ENCODE measurements at places on chromosomes 2 and 18.
A peak's percentile ranks its signal among the peaks of the same experiment; 100 is the strongest.

DNA sequence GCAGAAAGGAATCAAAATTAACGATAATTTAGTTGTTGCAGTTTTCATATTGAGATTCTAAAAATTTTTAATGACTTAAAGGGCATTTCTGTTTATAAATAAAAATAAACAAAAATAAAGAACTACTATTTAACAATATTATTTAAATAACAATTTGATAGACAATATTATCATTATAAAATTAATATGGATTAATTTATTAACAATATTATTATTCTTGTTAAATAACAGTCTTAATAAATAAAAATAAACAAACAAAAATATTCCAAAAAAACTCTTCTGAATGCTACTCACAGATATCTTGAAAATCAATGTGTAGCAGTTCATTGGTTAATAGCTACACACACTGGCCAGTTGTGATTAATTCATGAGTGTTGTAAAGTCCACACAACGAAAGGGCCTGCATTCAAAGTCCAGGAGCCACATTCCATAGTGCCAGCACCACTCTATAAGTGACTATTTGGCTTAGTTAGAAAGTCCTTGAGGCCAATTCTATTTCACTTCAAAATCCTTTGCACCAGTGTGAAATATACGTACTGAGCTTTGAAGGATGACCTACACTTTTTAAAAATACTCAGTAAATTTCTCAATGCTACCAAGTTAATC, 117.1 kb downstream of the ZNF521 start:
- no peak for DNase-seq

- no peak for DNase-seq
Observed at GRCh38 chr2:172109256-172109987, 6.7 kb upstream of the DLX2 start.

- no peak for DNase-seq
Observed at GRCh38 chr2:221529943-221530652, 42.0 kb downstream of the EPHA4 start.

- DNase-seq: no peak
Observed at GRCh38 chr2:219230059-219230540, 494 bp downstream of the ANKZF1 start.

GRCh38 chr2:106579750-106580197, 92.6 kb downstream of the CD8B2 start:
- no peak for DNase-seq

DNA sequence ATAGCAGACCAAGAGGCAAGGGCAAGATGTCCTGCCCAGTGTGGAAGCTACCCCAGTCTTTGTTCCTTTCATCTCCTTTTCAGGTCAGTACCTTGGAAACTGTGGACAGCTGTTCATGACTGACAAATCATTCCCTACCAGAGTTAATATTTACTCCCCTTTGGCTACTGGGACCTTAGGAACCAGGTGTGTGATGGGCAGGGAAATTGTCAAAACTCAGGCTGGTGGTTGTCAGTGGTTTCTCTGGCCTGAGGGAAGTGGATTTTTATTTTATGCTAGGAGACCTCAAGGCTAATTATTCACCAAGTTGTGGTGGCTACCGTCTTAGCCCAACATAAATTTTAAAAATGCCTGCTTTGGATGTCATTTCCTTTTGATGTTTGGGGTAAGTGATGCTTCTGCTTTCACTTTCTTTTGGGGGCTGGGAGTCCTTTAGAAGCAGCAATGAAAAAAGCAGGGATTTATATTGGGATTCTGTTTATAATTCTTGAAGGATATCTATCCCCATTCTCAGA, 119.3 kb downstream of the SETBP1 start:
- DNase-seq: no peak

GRCh38 chr18:62526098-62527025, 3.5 kb downstream of the ZCCHC2 start:
- DNase-seq: peak; percentile 70

- DNase-seq: no peak
Observed at GRCh38 chr2:183072177-183072576, 6.4 kb upstream of the DUSP19 start.

DNA sequence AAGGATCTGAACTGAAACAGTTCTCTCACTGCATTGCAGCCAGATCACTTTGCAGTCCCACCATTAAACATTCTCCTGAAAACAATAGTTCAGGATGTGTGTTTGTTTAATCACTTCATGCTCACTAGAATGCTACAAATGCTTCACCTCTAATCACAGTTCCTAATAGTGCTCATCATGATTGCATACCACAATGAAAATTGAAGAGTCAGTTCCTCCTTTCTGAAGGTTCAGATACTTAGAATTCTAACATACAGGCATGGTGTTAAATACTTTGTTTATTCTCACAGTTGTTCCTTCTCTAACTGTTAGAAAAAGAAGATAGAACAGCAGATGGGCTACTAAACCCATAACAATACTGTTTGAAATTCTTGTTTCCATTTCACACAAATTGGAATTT, 622.3 kb upstream of the ACVR2A start:
- no peak for DNase-seq

GRCh38 chr2:79271456-79271855, 111.9 kb upstream of the REG3A start:
- DNase-seq: no peak

GRCh38 chr2:201040867-201041628, 30.4 kb downstream of the HYCC2 start:
- no peak for DNase-seq

- no peak for DNase-seq
Observed at GRCh38 chr2:126995621-126996377, 97.1 kb downstream of the TEX51 start.

GRCh38 chr2:46042711-46043110, 254.5 kb upstream of the EPAS1 start:
- no peak for DNase-seq

GRCh38 chr18:75029481-75029880, 179.5 kb downstream of the PTGR3 start:
- DNase-seq: no peak

GRCh38 chr18:58692422-58693185, 21.3 kb downstream of the MALT1 start:
- no peak for DNase-seq

DNA sequence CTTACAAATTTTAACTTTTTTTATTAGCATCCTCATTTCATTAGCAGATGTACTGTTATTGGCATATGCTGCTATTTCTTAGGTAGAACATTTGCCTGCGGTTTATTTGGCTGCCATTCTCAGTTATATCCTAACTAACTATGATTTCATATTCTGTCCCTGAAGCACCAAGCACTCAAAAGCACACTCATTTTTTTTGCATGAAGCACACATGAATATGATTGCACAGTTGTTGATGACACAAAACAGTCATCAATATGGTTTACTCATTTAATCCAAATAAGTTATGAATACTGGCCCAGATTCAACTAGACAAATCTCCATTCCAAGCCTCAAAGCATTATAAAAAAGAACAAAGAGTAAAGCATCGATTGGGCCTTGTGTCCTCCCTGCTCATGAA, 129.4 kb upstream of the CNTNAP5 start:
- no peak for DNase-seq

GRCh38 chr2:32772638-32773447, 145.0 kb downstream of the TTC27 start:
- DNase-seq: peak; percentile 49

DNA sequence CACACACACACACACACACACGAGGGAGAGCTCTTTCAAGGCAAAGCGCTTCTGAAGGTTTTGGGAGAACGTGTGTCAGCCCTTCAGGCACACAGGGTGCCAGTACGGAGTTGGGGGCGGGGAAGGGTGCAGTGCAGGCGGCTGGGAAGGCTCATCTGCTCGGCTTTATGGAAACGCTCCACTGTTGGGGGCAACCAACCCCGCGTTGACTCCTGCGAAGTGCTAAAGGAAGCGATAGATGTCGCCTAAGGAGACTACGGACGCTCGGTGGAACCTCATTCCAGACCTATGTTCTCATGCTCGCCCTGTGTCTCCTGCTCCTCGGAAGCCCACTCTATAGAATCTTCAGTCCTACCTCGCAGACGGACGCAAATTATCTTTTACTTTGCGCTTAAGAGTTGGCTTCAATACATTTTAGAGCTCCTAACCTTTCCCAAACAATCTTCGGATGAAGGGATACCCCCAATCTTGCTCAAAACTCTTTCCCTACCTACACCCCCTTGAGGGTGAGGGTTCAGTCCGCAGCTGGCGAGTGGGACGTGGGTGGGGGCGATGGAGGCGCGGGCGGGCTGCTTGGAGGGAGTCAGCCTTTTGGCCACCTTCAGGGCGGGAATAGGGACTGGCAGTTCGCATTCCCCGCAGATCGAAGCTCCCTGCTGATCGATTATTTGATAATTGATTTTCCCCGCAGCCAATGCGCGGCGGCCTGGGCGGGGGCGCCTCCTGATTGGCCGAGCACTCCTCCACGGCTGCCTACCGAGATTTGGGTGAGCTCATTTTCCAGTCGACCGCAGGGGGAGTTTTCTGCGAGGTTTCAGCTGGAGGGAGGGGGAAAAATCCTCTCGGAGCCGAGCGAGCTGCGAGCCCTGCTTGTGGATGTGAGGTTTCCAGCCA, 1.9 kb upstream of the MEIS1 start:
- DNase-seq: peak; percentile 91

DNA sequence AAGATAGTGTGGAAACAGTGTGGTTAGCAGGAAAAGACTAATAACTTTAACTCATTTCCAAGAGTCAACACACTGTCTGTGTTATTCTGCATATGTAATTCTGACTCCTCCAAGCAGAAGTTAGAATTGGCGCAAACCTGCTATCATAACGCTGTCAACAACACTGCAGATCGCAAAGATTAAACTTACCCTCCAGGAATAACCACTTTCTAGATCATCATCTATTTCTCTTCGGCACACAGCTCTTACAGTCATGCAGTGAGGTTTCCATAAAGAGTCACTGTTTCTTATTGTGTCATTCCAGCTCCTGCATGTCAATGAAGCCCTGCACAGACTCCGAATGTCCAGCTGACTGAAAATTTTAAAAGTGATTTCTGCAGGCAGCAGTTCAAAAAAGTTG, 2.4 kb downstream of the FBXO48 start:
- DNase-seq: no peak

DNA sequence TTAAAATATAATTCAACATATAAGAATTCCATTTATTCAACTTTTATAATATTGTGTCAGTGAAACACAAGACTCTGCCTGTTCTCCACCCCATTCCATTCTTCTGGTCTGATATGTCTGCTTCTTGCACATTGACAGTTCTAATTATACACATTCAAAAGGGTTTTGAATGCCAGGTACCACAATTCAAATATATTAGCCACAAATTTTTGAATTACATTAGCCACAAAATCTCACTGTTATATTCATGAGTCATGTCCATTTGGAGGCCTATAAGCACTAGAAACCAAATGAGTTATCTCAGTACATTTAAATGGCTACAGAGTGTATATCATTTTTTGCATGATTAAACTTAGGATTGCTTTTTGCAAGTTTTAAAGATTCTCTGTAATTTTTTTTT, 72.1 kb downstream of the CCDC150 start:
- DNase-seq: no peak

DNA sequence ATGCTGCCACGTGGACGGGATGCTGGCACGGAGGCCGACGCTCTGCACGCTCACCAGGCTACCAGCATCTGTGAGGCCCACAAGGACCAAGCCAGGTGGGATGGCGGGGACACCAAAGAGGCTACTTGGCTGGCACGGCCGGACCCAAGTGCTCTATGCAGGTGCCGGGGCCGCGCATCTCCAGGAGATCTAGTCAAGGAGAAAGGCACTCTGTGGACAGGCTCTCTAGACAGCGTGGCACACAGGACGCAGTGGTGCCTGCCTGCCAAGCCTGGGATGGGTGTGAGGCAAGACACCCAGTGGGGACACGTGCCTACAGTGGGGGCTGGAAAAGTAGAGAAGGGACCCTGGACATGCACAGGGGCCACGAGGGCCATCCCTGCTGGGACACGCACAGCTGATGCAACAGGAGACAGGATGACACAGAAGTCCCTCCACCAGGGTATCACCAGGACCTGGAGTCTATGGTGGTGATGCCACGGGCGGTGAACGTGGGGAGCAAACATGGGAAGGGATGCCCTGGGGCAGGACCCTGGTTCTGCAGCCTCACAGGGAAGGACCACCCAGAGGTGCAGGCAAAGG, 28.5 kb downstream of the ZNF516 start:
- no peak for DNase-seq

DNA sequence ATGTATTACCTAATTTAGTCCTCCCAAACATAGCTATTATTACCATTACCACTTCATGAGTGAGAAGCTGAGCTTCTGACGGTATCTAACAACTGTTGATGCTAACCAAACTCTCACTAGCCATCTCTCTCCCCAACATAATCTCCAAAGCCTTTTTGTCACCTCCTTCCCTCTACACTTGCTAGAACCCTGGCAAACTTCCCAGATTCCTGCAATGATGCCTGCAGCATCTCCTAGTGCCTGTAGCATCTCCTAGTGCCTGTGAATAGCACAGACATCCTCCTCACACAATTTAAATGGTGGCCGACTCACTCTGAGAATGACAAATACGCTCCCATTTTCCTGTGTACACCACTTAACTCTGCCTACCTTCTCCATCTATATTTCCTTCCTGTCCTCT, 126.7 kb downstream of the STK39 start:
- no peak for DNase-seq

DNA sequence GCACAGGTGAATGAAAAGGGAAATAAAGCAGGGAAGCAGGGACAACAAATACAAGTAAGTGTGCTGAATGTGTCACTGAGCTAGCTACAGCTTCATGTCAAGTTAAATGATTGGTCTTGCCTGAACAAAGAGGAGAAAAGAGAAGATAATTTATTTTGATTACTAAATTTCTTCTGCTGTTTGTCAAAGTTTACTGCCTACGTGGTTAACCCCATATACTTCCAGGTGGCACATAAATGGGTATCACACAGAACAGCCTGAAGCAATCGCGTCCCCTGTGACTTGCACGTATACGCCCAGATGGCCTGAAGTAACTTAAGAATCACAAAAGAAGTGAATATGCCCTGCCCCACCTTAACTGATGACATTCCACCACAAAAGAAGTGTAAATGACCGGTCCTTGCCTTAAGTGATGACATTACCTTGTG, 434.2 kb downstream of the LRRTM4 start:
- DNase-seq: no peak

- DNase-seq: no peak
Observed at GRCh38 chr2:120871016-120871635, 135.5 kb downstream of the GLI2 start.

GRCh38 chr18:57576316-57576715, 10.2 kb downstream of the FECH start:
- no peak for DNase-seq

GRCh38 chr2:9646196-9647030, 15.6 kb upstream of the YWHAQ start:
- no peak for DNase-seq

DNA sequence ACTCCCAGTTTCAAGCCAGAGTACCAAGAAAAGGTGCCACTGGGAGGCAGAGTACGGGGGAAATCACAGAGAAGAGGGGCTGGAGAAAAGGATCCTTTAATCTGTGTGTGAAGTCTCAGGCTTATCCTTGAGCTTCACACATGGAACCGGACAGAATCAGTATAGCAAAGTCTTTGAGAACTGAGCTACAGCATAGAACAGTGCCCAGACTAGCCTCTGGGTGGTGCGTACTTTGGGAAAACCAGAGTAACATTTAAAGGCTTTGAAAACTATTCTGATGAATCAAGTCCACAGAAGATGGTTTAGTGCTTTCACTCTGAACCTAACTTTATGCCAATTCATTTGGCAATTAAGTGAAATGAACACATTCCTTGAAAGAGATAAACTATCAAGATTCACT, 83.1 kb downstream of the BABAM2 start:
- no peak for DNase-seq
